Urothelium cell line (cell line): ENCODE measurements at places on chromosomes 13 and 19.

DNA sequence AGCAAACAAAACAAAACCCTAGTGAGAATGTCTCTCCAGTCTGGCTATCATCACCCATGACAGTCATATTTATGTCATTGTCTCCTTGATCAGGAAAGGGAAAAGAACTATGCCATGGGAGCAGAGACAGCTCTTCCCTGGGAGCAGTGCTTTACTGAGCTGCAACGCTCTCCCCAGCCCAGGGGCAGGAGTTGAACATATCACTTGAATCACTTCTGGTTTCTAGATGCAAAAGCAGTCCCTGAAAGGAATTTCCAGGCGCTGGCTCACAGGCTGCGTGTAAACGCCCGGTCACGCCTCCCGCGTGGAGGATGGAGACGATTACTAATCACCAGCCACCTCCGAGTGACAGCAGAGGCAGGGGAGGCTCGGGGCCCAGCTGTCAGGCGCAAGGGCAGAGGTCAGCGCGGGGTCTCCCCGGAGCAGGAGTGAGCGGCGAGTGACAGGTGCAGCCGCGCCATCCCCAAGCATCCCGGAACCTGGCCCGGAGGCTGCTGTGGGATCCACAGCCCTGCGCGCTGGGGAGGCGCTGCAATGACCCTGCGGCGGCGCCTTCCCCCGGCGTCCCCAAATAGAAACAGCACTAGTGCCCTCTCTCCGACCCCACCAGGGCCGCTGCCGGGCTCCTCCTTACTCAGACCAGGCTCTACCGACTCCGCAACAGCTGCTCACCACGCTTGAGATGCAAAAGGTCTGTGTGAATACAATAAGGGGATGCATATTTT is 23.5 kb upstream of the DCLK1 start:
- DNase-seq: no peak

GRCh38 chr19:56347163-56347778 is 32.6 kb upstream of the ZSCAN5A start:
- DNase-seq: no peak

DNA sequence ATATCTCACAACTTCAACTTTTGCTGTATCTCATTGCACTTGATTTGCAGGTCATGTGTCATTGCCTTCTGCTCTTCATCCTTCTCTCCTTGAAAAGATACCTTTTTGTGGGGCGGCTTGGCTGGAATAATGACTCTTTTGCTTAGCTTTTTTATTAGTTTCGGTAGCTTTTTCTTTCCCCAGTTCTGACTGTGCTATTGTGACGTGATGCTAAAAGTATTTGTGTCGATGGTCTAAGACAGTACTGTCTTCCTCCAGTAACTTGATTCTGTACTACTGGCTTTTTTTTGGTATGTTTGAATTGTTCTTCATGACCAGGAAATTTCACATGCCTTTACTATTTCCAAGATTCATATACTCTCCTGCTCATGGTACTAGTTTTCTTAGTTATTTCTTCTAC is 63.1 kb downstream of the SLITRK1 start:
- peak; percentile 7 for DNase-seq

- DNase-seq: no peak
These were observed 2.0 kb downstream of the ZNF57 start for GRCh38 chr19:2902590-2903218.

GRCh38 chr19:2269244-2270156 is 12.5 kb downstream of the PEAK3 start:
- DNase-seq: peak; percentile 99

- no peak for DNase-seq
These were observed 20.3 kb downstream of the FLT1 start for GRCh38 chr13:28474491-28475134.
